RPMI8226 (cell line): ENCODE measurements at places on chromosomes 1 and 21.

DNA sequence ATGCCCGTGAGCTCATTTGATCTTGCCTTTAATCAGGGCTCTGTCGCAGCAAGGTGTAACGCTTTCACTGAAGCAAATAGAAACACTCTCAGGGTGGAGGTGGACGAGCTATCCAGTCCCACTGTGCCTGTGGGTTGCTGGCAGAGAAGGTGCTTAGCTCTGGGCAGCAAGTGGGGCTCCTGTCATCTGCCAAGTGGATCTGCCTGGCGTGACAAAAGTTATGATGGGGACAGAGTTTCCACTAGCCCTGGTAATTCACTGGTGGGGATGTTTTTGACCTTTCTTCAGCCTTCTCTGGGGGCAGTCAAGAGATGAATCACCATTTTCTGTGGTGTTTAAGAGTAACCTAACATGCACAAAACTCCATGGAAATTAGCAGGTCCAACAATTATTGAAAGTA, 71.3 kb upstream of the EDEM3 start:
- no peak for DNase-seq

- no peak for DNase-seq
Observed at GRCh38 chr1:83815330-83815729, 183.6 kb downstream of the TTLL7 start.

DNA sequence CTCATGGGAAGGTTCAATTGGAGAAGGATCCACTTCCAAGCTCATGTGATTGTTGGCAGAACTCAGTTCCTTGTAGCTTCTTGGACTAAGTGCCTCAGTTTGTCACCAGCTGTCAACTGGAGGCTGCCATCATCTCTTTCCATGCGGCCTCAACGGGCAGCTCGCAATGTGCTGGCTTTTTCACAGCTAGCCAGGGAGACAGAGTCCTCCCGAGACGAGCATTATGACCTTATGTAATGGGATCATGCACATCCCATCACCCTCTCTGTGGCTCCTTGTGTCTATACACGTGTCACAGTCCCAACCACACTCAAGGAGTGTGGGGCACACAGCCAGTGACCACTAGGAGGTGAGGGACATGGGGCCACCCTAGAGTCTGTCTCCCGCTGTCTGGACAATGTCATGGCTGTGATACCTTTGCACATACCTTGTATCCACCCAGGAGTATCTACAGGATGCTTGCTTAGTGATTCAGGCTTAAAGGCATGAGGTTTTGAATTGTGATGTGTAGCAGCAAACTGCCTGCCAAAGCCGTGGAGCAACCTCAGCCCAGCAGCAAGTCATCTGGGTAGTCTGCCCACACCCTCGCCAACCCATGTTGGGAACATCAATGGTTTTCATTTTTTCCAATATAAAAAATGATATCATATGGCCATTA, 3.9 kb upstream of the KRTAP10-6 start:
- no peak for DNase-seq

GRCh38 chr21:33278721-33279120, 12.6 kb downstream of the IL10RB start:
- DNase-seq: no peak

- no peak for DNase-seq
Observed at GRCh38 chr21:39124681-39125251, 58.5 kb downstream of the PSMG1 start.

- peak; percentile 13 for DNase-seq
Observed at GRCh38 chr21:38380481-38381137, 117.7 kb downstream of the ERG start.

- DNase-seq: no peak
Observed at GRCh38 chr1:160575112-160575664, 4.1 kb downstream of the CD84 start.

DNA sequence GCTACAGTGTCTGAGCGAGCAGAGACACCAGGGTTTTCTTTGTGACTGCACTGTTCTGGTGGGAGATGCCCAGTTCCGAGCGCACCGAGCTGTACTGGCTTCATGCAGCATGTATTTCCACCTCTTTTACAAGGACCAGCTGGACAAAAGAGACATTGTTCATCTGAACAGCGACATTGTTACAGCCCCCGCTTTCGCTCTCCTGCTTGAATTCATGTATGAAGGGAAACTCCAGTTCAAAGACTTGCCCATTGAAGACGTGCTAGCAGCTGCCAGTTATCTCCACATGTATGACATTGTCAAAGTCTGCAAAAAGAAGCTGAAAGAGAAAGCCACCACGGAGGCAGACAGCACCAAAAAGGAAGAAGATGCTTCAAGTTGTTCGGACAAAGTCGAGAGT, 2.7 kb downstream of the ZBTB18 start:
- DNase-seq: no peak

DNA sequence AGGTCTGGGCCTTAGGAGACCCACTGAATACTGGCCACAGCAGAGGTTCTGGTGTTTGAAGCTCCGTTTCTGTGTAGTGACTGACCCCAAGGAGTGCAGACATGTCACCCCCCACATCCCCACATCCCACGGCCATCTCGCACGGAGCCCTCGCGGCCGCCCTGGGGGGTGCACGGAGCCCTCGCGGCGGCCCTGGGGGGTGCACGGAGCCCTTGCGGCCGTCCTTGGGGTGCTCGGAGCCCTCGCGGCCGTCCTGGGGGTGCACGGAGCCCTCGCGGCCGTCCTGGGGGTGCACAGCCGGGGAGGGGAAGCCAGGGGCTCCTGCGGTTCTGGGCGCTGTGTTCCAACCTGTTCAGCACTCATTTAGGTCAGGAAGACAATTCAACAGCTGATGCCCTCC, 68.4 kb downstream of the SCCPDH start:
- DNase-seq: no peak

DNA sequence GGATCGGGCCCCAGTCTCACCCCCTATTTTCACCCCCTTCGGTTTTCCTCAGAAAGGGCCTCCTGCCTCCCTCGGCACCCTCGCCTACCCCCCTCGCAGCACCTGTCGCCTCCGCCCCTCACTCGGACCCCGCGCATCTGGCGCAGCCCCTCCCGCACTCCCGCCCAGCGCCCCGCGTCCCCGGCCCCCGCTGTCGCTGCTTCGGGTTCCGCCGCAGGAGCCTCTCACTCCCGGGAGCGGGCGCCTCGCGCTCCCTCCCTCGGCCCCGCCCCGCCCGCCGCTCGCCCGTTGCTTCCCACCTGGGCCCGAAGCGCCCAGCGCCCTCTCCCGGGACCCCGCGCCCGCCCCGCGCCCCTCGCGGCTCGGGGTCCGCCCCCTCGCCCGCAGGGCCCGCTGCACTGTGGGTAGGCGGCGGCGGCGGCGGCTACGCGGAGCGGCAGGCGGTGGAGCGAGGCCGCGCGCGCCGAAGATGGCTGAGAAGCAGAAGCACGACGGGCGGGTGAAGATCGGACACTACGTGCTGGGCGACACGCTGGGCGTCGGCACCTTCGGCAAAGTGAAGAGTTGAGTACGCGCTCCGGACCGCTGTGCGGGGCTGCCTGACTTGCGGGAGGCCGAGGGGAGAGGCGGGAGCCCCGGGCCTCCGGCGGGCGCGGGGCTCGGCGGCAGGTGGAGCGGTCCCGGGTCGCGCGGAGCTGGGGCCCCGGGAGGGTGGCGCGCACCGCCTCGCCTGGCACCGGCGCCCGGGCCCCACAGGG, at the start of gene PRKAA2:
TSS of gene PRKAA2 (plus strand) at position 396 of the 758 bp plus-strand sequence. CDS start at position 470, 74 bp downstream.
- DNase-seq: no peak

- peak; percentile 80 for DNase-seq
Observed at GRCh38 chr1:18913065-18913835, 10.9 kb upstream of the ALDH4A1 start.

- DNase-seq: no peak
Observed at GRCh38 chr1:168676861-168677260, 52.1 kb downstream of the DPT start.

- DNase-seq: no peak
Observed at GRCh38 chr1:109231066-109231465, 17.3 kb downstream of the SARS1 start.

DNA sequence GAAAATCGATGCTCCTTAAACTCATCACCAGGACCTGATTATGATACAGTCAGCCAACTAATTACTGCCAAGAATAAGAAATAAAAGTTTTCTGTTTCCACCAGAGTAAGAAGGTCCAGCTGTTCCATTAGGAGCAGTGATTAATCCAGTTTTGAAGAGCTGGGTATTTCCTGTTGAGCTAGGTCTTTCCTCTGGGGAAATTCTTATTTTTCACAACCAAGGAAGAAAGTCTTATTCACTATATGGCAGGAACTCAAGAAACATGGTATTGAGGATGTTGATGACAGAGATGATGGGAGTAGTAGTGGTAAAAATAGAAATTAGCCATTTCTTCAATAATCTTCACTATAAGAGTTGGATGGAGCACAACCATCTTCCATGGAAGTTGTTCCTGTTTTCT, 374.6 kb upstream of the RUNX1 start:
- no peak for DNase-seq

GRCh38 chr21:42595283-42596187, 57.9 kb upstream of the PDE9A start:
- no peak for DNase-seq

- DNase-seq: no peak
Observed at GRCh38 chr1:193270996-193271395, 84.6 kb upstream of the B3GALT2 start.

GRCh38 chr1:204446413-204447111, 34.9 kb upstream of the PPP1R15B start:
- DNase-seq: peak; percentile 82
